ENCODE measurements at places on chromosomes 6 and 20. TPM values are rescaled to one million over a fixed set of nuclear protein-coding genes. Genes with fewer than 3 reads are reported as not detected.

The PGC gene
- polyA plus RNA-seq: 67.4 TPM

The AGPAT1 gene
- polyA plus RNA-seq: 67.6 TPM

The CD93 gene
- 0.17 TPM for polyA plus RNA-seq

The MTHFD1L gene
- 28.4 TPM for polyA plus RNA-seq

The DLK2 gene
- 2.1 TPM for polyA plus RNA-seq

The CDH4 gene
- 0.73 TPM for polyA plus RNA-seq

The GNAS-AS1 gene
- polyA plus RNA-seq: 0.97 TPM

The PSORS1C2 gene
- polyA plus RNA-seq: not detected

DNA sequence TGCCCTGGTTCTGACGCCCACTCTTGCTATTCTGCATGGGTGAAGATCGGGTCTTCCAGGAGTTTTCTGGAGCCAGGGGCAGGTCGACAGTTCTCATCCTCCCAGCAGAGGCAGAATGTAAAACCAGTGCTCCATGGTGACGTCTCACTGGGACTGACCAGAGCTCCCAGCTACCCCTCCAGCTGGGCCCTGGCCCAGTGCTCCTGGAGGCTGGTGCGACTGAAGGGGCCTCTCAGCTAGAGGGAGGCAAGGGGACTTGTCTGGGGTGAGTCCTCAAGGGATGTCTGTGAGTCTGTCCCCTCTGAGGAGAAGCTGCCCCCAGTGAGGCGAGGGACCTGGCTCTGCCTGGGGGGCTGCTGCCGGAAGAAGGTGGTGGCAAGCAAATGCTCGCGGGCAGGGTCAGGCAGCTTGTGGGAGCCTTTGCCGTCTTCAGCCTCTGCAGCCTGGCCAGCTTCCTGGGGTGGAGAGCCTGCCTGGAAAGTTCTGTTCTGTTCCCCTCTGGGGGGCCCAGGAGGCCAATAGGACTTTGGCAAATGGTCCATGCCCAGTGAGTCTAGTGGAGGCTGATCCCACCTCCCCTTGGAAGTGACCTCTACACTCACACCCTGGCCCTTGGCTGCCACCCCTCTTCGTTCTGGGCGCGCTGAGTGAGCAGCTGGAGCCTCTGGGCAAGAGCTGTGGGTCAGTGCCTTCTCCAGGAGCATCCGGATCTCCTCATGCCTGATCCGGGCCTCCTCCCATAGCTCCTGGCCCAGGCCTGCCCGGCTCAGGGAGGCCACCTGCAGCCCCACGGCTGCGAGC, 47.5 kb downstream of the KIAA1755 start:
- no peak for DNase-seq

DNA sequence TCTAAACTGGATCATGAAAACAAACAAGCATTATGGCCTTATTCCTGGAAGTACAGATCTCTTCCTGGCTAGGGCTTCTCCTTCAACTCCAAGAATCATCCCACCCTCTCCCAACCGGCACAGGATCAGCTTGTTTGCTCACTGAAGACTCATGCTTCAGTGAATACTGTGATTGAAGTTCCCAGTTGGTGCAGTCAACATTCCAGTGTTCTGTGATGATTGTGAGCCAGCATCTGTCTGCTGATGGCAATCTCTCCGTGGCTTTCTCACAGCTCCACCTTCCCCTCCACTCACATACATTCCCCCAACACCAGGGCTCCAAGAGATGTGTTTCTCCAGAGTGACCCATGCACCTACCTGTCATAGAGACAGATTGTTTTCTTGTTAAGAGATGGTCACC, 421.3 kb upstream of the BTBD3 start:
- no peak for DNase-seq

GRCh38 chr20:17795501-17796071, 95.8 kb downstream of the BANF2 start:
- DNase-seq: no peak

- DNase-seq: no peak
These were observed 15.3 kb downstream of the ZBTB9 start for GRCh38 chr6:33469661-33470060.

GRCh38 chr20:7596541-7596940, 343.7 kb downstream of the HAO1 start:
- DNase-seq: no peak

Measured in hepatocyte (in vitro differentiated cells).